NCI-H510A treated with DMSO at 0.1 percent for 48 hours (cell line): ENCODE measurements at places on chromosomes 11 and 22.

DNA sequence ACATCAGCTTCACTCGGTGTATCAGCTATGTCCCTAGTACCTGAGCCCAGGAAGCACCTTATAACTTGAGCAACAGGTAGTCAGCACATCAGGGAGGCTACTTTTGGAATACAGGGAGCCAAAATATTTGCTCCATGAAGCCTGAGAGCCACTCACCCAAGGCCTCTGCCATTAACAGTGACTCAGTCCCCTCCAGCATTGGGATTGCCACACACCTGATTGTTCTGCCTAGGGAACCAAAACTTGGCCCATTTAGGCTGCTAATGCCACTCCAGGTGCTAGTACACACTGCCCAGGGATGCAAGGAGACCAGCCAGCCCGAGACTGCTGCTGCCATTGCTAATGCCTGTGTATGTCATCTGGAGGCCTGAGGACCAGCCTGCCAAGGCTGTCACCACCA is 773.6 kb upstream of the TENM4 start:
- no peak for DNase-seq

DNA sequence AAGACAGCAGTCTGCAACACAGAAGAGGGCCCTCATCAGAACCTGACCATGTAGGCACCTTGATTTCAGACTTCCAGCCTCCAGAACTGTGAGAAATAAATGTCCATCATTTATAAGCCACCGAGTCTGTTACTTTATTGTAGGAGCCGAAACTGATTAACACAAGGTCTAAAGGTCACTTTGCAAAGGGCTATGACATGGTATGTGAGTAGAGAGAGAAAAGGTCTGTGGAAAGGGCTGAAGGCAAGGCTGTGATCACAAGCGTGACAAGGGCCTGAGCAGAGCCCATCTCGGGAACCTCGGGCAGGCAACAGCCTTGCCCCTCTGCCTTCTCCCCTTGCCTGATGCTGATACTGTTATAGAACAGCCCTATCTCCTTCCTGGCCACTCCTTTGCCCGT is 73.4 kb upstream of the TEAD1 start:
- no peak for DNase-seq

GRCh38 chr11:78350091-78350645 is 67.5 kb downstream of the GAB2 start:
- DNase-seq: no peak

GRCh38 chr11:93193731-93194130 is 4.1 kb downstream of the SLC36A4 start:
- no peak for DNase-seq

DNA sequence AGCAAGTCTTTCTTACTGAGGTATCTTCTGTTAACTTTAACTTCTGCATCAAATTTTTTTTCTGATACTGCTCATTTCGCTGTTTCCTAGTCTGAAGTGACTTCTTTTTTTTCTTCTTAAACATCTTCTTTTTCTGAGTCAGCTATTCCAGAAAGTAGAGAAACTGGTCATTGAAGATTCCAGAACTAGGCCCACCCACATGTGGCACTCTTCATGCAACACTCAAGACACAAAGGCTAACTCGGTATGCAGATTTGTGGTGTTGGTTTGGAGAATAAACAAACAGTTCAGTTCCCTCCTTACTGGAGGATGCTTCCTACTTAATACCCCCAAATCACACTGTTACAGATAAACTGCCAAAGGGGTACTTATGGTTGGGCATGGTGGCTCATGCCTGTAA is 25.2 kb upstream of the MTCH2 start:
- no peak for DNase-seq

- DNase-seq: peak; percentile 54
Measured at GRCh38 chr11:61791737-61792309, 576 bp downstream of the TMEM258 start.

DNA sequence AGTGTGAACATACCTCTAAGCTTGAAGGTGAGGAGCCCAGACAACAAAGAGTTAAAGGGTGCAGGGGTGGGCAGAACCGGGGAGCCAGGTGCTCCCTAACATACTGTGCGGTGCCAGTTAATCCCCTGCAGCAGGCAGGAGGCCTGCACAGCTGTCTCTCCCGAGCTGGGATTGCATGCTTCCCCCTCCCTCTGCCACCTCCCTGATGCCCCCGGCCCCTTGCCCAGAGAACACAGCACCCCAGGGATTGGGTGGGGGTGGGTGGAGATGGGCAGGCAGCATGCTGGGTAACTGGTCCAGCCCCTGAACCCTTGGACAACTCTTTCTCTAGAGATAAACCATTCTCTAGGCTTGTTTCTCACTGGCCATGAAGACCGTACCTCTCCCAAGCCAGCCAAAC is 67.7 kb upstream of the MYOD1 start:
- DNase-seq: no peak

DNA sequence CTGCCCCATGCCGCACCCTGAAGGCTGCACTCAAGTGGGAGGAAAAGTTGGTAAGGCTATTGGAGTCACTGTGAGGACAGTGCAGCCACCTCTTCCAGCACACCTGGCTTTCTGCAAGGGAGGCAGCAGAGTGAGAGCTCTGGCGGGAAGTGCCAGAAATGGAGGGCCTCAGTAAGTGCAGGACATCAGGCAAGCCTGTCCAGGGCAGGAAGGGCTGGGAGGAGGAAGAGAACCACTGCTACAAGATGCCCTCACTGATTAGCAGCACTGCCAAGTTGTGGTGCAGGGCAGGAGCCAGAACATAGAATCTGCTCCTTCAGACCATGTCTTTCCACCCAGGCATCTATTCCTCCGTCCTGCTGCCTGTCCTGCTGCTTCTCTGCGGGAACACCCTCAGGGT is 61.2 kb upstream of the CLTCL1 start:
- DNase-seq: no peak

GRCh38 chr11:40061221-40061620 is 1398.2 kb downstream of the LRRC4C start:
- no peak for DNase-seq

DNA sequence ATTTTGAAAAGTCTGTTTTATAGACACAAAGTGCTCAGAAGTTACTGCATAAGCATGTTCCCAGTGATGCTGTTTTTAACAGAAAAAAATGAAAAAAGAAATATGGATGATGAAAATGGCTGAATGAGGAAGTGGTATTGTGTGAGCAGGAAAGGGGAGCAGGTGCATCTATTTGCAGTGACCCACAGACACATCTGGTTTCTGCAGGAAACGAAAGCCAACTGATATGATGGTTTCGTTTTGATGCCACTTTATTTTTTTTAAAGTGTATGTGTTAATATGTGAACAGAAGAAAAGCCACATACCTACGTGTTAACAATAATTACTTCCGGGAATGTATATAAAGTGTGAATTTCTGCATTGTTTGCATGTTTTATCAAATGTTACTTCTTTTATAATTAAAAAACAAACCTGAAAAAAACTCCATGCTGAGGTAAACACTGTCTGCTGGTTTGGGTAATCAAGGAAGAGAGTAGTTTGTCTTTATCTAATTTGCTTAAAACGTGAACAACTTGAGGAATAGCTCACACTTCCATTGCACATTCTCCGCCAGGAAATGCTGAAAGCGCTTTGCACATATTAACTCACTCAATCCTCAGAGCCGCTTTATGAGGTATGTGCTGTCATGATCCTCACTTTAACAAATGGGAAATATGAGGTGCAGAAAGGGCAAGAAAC is 1335.9 kb downstream of the TBC1D22A start:
- DNase-seq: no peak

DNA sequence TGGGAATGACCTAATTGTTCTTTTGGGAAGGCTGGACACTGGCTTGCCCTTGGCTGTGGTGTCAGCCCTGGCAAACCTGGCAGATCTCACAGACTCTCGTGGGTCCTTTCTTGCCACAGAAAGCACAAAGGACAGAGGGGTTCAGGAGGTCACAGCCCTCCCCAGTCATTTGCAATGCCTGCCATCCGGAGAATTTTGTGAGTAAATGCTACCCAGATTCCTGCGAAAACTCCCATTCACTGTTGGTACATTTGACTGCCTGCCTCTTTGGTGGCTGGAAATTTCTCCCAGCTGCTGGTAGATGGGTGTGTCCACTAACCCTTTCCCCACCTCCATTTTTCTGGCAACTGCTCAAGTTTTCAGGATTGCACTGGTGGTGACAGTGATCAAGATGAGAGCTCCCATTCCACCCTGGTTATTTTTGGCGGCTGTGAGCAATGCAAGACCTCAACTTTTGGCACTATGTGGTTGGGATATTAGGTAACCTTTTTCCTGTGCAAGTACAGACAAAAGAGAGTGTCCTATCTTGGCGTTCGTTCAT is 155.7 kb downstream of the NAV2 start:
- DNase-seq: no peak

DNA sequence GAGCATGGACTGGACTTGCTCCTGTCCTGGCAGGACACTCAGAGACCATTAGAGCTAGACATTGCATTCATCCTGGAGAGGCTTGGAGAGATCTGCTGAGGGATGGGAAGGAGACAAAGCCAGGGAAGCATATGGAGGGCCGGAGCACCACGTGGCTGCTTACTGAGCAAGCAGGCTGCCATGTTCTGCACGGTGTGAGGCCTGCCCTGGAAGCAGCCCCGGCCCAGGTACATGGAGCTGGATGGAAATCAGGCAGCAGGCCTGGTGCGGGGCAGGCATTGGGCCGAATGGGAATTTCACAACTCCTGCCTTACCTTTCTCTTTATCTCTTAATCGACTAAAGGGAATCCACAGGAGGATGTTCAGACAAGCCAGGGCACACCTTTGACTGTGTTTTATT is 371.5 kb downstream of the OPCML start:
- DNase-seq: no peak

DNA sequence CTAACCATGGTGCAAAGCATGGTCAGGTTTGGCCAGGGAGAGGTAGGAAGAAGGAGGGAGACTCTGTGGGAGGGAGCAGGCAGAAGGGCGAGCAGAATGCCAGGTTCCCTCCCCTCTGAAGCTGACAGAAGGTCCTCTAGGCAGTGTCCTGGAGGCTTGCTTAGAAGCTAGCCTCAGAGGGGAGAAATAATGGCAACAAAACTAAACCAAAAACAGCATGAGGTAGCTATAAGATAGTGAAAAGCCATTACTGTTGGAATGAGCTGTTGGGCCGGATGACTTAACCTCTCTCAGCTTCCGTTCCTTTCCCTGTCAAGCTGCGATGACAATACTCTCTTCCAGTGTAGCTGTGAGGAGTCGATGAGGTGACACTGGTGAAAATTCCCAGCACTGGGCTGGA is 36.6 kb downstream of the RASSF10 start:
- no peak for DNase-seq

GRCh38 chr11:119100246-119100970 is 1.2 kb downstream of the DPAGT1 start:
- DNase-seq: peak; percentile 66

- no peak for DNase-seq
Measured at GRCh38 chr11:83441601-83442000, 155.4 kb upstream of the CCDC90B start.

DNA sequence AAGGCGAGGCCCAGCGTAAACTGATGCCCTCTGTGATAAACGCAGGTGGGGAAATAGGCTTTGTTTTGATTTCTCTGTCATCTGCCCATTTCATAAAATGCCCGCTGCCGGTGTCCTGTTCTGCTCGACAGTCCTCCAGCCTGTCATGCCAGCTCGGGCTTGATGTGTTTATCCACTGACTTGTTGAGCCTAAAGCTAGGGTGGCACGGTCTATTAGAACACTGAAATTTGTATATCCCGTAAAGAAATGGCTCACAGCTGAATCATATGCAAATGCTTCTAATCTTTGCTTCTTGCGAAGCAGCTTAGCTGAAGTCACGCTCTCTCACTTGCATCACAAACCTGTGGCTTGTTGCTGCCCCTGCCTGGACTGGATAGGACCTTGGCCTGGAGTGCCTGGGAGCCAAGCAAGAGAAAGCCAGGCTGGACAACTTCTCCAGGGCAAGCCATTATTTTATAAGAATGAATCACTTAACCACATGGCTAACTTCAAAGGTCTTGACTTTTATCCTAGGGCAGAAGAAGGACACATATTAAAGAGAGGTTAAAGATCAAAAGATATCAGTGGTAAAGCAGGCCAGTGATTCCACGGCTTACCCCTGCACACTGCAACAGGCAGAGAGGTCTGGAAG is 33.1 kb downstream of the EHF start:
- no peak for DNase-seq

DNA sequence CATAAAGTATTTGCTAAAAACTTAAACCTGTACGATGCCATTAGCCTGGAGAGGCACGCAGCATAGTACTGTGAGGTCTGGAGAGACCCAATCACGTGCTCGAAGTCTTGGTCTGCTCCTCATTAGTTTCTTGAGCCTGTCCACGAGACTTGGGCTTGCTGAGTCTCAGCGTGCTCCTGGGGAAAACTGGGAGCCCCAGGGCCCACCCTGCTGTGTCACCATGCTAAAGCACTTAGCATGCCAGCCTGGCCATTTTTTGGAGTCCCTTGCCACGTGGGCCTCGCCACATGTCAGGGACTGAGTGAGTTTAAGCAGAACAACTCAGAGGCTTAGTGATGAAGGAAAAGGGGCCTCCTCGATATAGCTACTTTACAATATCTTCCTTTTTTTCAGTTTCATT is 2.6 kb downstream of the CDC45 start:
- DNase-seq: no peak

- peak; percentile 22 for DNase-seq
Measured at GRCh38 chr11:118953265-118953664, 2.8 kb upstream of the UPK2 start.

DNA sequence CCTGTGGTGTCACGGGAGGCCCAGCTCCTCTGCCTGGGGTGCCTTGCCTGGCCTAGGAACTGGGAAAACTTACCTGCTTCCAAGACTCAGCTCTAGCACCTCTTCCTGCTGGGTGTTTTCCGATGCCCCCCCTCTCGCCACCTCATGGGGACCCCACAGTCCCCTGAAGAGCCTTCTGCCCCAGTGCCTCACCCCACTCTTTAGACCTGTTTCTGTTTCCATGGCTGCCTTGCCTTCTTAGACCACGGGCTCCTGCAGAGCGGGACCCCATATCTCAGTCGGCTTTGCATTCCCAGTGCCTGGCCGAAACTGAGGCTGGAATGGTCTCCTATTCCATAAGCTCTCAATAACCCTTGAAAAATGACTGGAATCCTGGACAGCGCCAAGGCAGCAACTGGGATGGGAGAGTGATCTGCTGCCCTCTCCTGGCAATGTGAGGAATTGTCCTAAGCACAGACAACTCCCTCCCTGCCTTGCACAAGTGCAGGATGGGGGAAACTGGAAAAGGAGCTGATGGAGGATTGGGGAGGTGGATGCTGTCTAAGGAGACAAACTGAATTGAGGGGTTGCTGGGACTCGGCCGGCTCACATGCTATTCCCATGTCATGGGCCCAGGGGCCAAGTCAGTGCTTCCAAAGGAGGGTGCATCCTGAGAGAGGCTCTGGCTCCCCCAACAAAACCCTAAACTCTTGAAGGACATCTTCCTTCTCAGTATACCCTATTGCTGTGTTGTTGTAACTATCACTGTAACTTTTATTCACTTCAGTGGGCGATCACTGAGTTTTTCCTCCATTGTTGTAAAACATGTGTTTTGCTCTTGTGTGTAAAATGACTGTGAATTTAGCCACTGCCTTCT is 26.6 kb upstream of the IL17RA start:
- peak; percentile 66 for DNase-seq
